ENCODE measurements at places on chromosomes 3 and 15. TPM values are rescaled to one million over a fixed set of nuclear protein-coding genes. Genes with fewer than 3 reads are reported as not detected.

GRCh38 chr15:46753946-46754345 is 963.4 kb upstream of the SEMA6D start:
- no peak for DNase-seq

Gene KCNAB1
- 8.3 TPM for total RNA-seq

DNA sequence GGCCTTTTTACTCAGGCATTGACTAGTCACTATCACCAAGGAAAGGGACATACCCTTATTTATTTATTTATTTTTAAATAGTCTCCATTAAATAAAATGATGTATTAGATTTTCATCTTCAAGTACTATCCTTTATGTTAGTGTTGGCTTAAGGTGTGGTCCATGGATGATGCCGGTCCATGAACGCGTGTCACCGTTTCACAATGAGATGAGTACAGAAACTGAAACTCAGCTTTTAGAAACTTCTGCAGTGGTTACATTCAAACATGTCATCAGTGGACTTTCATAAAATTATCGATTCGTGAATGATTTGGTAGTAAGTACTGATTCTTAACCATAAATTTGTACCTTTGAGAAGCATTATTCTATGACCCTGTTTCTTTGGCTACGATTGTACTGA is 166.6 kb downstream of the SATB1 start:
- no peak for DNase-seq

- no peak for DNase-seq
Measured at GRCh38 chr15:63809452-63809851, 24.3 kb downstream of the HERC1 start.

Gene ALAS1
- total RNA-seq: 33.3 TPM

Gene ATP8B4
- total RNA-seq: 7.9 TPM

- no peak for DNase-seq
Measured at GRCh38 chr3:14516738-14517345, 23.3 kb downstream of the GRIP2 start.

- no peak for DNase-seq
Measured at GRCh38 chr3:74756674-74757073, 142.2 kb upstream of the CNTN3 start.

GRCh38 chr3:140386357-140387100 is 291.3 kb upstream of the TRIM42 start:
- DNase-seq: no peak

Gene LRRC2
- total RNA-seq: 1.5 TPM

- DNase-seq: no peak
Measured at GRCh38 chr15:84766461-84767035, 18.2 kb downstream of the ZNF592 start.

GRCh38 chr3:171901615-171902312 is 58.6 kb downstream of the TMEM212 start:
- DNase-seq: no peak

Gene MYO5A
- total RNA-seq: 34.4 TPM

DNA sequence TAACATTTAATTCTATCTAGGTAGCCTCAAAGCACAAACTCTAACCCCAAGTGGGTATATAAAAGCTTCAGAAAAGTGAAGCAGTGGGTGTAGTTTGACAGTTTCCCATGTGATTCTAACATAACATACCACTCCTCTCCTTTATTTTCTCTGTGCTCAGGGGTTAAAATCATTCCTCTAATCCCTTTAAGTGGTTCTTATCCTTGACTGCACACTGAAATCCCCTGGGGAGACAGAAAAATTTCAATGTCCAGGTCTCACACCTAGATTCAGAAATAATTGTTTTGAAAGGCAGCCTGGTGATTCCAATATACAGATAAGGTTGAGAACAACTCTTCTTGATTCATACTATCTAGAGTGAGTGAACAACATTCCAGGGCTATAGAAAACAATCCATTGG is 986.4 kb downstream of the ROBO1 start:
- no peak for DNase-seq

Gene PRTG
- total RNA-seq: 11.6 TPM

DNA sequence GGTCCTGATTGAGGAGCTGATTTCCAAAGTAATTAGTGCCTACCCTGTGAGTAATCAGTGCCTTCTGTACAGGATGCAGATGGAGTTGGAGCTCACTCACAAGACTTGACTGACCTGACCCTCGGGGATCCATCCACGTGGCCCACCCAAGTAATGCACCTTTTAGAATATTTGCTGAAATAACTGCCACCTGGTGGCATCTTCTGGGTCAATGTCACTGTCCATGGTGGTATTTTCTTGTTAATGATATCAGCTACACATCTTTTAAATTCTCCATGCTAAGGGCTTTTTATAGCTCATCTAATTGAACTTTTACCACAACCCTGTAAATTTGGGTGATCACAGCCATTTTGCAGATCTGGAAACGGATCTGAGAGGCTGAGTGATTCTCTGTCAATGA is 74.3 kb upstream of the ANKRD34C start:
- DNase-seq: no peak

Gene RBP2
- 1.3 TPM for total RNA-seq

GRCh38 chr3:196207159-196207832 is 3.9 kb downstream of the ZDHHC19 start:
- no peak for DNase-seq

Gene RCN2
- total RNA-seq: 46.2 TPM

DNA sequence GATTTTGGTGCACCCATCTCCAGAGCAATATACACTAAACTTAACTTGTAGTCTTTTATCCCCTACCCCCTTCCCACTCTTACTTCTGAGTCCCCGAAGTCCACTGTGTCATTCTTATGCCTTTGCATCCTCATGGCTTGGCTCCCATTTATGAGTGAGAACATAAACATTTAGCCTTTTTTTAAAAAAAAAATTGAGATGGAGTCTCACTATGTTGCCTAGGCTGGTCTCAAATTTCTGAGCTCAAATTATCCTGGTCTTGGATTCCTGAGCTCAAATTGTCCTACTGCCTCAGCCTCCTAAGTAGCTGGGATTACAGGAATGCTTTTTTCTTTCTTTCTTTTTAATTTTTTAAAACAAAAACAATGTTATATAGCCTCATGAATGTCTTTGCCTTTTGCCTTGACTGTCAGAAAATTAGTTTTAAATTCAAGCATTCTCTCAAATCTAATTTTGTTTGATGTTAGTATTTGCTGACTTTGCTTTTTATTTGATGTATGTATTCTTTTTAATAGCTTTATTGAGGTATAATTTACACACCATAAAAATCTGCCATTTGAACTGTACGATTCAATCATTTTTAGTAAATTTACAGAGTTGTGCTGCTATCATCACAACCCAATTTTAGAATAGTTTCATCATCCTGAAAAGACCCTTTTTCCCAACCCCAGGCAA is 46.9 kb downstream of the NFKBIZ start:
- DNase-seq: no peak

GRCh38 chr3:53680028-53680427 is 166.2 kb downstream of the CHDH start:
- no peak for DNase-seq

GRCh38 chr3:24374801-24375200 is 119.8 kb downstream of the THRB start:
- DNase-seq: no peak

DNA sequence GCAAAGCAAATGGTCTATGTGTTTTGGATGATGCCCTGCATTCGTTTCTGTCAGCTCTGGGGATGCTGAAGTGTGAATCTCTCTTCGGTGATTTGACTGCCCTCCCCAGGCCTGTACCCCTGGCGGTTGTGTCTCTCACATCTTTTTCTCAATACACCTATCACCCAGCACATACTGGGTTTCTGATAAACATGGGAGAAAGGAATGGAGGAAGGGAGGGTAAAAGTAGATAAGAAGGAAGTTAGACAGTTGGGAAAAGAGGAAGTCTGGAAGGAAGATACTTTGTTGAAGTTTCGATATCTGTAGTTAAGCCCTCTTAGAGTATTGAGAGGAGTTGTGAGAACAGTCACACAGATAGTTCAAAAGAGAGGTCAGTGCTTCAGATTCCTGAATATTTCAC is 35.8 kb upstream of the LRTM1 start:
- DNase-seq: no peak

GRCh38 chr3:195388380-195388779 is 54.4 kb downstream of the ACAP2 start:
- no peak for DNase-seq

DNA sequence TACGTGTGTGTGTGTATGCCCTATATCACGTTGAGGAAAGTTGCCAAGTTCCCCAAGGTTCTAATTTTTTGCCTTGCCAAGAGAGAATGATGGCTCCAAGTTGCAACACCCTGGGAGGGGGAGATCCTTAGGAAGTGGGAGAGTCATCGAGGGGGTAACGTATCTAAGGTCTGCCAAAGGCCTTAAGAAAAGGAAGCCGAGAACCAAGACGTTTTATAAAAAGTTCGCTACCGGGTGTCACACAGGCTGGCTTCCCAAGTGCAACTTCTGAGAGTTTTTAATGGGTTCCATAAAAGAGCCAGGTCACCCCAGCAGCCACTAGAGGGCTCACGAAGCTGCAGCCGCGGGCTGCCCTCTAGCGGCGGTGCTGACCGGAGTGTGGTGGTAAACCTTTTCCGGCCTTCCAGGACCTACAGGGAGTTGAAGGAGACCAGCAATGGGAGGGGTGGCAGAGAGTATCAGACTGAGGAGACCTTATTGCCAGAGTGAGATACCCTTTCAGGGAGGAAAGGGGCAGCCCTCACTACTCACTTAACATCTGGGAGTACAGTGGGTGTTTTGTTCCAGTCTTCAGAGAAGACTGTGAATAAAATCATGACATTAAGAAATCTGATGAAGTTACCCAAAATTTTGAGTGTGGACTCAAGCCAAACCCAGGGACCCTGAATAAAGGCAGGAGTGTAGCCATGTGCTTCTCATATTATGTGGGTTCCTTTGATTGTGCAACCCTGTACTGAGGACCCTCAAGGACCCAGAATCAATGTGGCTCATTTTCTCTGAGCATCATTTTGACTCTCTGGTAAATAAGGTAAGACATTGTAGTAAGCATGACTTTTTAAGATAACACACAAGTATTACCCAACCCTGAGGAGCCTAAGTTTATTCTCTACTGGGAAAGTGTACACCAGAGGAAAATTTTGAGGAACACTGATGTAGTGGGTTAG is 2.5 kb upstream of the RFX7 start:
- peak; percentile 86 for DNase-seq

GRCh38 chr3:18716821-18717220 is 291.7 kb upstream of the SATB1 start:
- no peak for DNase-seq

DNA sequence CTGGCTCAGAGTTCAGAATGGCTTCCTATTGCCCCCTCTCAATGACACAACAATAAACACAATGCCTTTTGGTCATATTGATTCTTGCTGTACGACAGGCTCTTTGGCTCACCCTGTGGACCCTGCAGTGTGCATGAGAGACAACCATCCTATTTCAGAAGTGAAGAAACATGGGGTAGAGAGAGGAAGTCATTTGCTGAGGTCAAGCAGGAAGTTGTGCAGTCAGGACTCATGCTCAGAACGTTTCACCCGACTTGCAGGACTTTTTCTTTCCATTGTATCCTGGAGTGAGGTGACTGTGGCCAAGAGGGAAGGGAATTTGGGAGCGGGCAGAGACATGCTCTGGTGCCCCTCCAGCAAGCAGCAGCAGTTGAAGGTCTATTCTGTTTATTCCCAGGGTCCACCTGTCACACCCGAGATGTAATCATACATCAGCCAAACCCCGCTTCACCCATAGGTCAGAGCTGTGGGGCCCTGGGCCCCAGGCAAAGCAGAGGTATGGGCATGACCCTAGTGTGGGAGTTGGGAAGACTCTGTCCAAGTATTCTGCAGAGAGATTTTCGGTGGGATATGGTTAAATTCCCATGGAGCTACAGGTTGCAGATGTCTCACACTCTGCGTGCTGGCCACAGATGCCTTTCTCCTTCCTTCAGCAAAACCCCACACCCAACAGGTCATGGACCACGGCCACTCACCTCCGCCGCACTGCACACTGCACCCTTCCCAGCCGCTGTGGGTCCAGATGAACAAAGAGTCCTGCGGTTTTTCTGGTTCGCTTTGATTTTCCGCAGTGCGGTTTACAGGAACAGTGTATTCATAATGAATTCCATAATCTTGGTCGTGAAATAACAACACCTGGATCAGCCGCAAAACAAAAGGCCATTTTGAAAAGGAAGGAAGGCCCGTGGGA is 290.6 kb downstream of the ADAMTS17 start:
- no peak for DNase-seq

- DNase-seq: no peak
Measured at GRCh38 chr3:31735667-31736066, 202.9 kb downstream of the STT3B start.

DNA sequence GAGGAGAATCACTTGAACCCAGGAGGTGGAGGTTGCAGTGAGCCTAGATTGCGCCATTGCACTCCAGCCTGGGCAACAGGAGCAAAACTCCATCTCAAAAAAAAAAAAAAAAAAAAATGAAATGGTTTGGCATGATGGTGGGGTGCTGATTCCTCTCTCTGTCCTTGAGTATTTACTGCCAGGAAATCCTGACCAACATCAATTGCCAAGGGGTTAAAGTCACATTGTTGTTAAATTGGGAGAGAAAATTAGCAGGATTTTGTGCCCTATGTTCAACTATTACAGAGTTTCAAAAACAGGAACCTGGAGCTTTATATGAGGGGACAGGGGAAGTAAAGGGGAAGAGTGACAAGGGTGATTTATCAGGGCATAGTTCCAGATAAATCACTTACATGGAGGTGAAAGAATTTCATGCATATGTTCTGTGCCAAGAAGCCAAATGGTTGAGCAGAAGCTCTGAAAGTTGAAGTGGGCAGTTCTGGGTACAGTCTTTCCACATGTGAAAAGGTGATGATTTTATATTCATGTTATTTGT is 70.5 kb upstream of the TSEN2 start:
- DNase-seq: no peak

Gene SMCO1
- total RNA-seq: not detected

GRCh38 chr15:60005352-60006202 is 1.5 kb downstream of the FOXB1 start:
- DNase-seq: no peak

Gene COL6A5
- total RNA-seq: not detected

Gene C3orf52
- 0.64 TPM for total RNA-seq

- DNase-seq: no peak
Measured at GRCh38 chr3:42653560-42654330, at the start of gene ZBTB47. ZBTB47 (plus strand) TSS chr3:42653697; CDS start chr3:42658356, 4,659 bp downstream.

DNA sequence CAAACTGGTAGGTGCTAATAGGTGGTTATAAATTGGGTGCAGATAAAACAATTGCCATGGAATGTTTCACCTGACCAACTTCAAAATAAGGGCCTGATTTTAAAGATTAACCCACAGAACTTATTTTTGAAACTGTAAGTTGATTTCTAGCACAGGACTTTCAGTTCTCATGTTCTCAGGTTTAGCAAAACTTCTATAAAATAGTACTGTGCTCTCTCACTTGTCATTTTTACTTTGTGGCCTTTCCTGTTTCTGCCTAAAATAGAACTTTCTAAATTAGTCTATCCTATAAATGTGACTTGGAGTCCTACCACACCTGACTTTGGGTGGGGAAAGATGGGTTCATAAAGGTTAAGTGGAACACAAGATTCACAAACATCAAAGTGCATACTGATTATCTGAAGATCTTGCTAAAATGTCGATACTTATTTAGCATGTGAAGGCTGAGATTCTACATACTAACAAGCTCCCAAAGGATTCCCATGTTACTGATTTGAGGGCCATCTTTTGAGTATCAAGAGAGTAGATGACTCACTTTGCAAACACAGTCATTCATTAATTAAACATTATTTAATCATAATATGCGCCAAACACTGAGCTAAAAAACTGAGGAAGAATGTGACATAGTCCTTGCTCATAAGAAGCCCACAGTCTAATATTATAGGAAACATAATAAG is 38.6 kb downstream of the BTLA start:
- no peak for DNase-seq

- DNase-seq: no peak
Measured at GRCh38 chr3:155425396-155425795, 131.9 kb upstream of the STRIT1 start.
